Cardiac muscle cell (in vitro differentiated cells and primary cell): ENCODE measurements at places on chromosomes 3 and 15. TPM values are rescaled to one million over a fixed set of nuclear protein-coding genes. Genes with fewer than 3 reads are reported as not detected.

GRCh38 chr15:80834906-80835305, 55.7 kb downstream of the CEMIP start:
- DNase-seq, result no peak

DNA sequence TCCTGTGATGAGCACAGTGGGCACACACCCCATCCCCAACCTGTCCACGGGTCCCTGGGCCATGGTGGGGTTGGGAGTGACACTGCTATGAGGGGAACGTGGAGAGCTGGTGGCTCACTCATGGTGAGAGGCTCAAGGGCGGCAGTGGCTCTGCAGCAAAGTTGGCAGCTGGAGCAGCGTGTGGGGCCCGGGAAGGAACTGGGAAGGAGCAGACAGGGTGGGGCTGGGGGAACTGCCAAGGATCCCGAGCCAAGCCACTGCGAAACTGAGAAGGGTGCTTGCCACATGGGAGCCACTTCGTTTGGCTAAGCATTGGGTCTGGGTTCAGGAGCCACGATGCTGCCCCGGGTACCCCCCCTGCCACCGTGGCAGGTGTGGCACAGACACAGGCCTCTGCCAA, 80.1 kb downstream of the SNRK start:
- DNase-seq, result no peak

The IGDCC3 gene
- total RNA-seq, result 41.9 and 54.6 TPM in 2 replicates

The PPP1R14D gene
- total RNA-seq, result not detected in 2 replicates

The GPR62 gene
- 0.42 and 1.1 TPM in 2 replicates for total RNA-seq

The ZNF662 gene
- total RNA-seq, result 0.14 and 0.21 TPM in 2 replicates

DNA sequence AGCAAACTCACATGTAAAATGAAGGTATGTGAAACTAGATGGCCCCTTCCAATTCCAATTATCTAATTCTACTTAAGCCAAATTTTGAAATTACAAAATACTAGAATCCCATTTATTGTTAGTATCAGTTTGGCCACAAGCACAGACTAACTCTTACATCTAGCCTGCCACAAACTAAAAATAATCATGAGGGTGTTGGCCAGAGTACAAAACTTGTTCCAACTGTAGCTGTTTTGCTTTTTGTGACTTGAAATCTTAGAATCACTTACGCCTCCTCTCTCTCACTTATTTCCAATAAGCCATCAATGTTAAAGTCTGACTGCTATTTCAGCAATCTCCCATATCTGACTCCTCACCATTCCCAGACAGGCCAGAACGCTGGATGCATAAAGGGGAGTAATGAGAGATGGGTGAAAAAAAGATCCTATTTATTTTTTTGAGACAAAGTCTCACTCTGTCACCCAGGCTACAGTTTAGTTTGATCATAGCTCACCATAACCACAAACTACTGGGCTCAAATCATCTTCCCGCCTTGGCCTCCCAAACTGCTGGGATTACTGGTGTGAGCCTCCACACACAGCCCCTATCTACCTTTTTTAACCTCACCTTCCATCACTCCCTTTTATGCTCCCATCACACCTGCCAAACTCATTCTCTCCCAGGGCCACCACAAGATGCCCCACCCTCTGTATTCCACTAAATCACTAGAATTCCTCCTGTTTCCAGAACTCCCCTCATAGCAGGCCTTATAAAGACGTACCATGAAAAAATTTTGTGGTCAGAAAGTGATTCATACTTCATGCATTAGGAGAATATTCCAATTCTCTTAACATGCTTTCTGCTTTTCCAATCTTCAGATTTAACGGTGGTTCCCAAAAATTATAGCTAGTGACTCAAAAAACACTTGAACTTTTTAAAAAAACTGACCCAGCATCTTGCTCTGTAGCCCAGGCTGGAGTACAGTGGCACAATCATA, 36.5 kb downstream of the ATOSA start:
- DNase-seq, result peak; percentile 47

GRCh38 chr3:69462022-69462825, 76.3 kb upstream of the FRMD4B start:
- no peak for DNase-seq

The PIF1 gene
- total RNA-seq, result 3.5 and 70.9 TPM in 2 replicates

DNA sequence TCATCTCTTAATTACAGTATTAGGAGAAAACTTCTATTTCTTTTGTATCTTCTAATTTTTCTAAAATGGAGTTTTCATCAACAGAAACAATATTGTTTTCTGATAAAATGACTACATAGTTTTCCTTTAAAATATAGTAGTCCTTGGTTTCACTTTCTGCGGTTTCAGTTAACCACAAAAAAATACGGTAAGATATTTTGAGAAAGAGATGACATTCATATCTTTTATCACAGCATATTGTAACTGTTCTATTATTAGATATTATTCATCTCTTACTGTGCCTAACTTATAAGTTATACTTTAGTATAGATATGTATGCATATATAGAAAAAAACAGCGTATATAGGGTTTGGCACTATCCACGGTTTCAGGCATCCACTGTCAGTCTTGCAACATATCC, 2.3 kb downstream of the B4GALT4 start:
- peak; percentile 10 for DNase-seq

GRCh38 chr3:4846543-4846942, 132.7 kb upstream of the BHLHE40 start:
- DNase-seq, result no peak

The SLC28A2 gene
- total RNA-seq, result not detected in 2 replicates

DNA sequence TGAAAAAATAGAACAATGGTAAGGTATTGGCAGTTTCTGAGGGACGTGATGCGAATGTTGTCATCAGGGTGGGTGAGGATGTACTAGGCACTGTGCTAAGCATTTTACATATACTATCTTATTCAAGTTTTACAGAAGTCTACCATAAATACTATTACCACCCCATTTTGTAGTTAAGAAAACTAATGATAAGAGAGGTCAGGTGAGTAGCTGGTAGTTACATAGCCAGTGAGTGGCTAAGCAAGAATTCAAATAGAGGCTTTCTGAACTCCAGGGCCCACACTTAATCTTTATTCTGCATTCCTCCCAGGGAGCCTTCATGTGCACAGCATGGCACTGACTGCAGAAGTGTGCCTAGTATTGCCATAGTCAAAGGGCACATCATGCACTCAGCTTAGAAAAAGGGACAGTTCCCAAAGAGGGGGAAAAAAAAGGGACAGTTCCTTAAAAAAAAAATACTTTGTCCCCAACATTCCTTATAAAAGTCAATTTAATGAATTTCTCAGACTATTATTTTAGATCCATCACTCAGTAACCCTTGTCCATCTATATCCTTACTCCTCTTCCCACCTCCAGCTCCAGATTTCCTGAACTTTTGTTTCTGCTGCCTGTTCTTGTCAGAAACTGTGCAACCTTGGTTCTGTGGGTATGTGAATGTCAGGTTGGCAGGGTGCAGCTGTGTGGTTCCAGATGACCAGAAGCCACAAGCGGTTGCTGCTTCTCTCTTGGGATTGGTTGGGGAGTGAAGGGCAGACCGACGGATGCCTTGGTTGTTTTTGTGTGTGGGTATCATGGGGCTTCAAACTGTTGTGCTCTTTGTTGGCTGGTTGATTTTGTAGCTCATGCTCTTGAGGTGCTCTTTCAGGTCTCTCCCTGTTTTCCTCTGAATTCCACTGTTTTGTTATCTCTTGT, 8.3 kb downstream of the MAPKBP1 start:
- DNase-seq, result no peak

DNA sequence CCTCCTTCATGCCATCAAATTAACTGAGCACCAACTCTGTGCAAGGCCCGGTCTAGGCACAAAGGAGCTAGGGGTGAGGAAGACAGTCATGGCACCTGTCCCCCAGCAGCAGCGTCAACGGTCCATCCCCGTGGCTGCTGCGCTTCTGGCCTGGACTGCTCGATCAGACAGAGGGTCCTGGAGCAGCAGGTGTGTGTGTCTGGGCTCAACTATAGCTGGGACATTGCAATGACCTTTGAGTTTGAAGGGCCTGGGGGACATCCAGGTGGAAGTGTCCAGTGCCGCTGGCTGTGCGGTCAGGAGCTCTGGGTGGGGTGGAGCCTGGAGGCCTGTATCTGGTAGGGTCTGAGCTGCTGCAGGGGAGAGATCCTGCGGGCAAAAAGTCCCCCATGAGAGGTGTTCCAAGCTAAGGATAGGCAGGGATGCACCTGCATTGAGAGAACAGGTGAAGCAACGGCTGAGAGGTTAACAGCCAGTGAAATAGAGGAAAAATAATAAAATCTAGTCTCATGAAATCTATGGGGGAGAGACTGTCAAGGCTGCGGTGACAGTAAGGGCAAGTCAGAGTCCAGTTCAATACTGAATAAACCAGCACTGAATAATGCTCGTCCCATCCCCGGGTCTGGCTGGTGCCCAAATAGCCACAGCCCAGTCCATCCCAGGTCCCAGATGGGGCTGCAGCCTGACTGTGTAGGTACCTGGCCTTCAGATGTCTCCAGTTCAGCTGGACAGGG, 25.4 kb upstream of the SLC41A3 start:
- no peak for DNase-seq

DNA sequence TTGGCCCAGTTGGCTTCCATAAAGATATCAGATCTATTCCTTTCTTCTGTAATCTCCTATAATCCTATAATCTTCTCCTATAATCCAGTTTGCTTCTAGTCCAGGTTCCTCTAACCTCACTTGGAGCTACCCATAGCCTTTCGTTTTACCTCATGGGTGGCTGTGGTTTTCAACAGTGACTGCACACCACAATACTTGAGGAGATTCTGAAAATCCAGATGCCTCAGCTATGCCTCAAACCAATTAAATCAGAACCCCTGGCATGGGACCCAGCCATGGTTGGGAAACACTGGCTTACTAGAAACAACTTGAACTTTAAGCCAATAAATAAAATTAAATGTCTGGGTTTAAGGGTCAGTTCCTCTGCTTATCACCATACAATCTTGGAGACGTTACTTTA, 86.1 kb upstream of the NTRK3 start:
- no peak for DNase-seq

GRCh38 chr15:73800662-73801345, 47.7 kb upstream of the INSYN1 start:
- DNase-seq, result peak; percentile 84

- no peak for DNase-seq
Observed at GRCh38 chr3:46478341-46478740, 13.6 kb upstream of the LTF start.

GRCh38 chr3:157631478-157631877, 128.3 kb upstream of the VEPH1 start:
- DNase-seq, result peak; percentile 20

- DNase-seq, result no peak
Observed at GRCh38 chr3:108806316-108806715, 16.3 kb upstream of the TRAT1 start.

GRCh38 chr3:133256787-133257483, 142.9 kb upstream of the BFSP2 start:
- DNase-seq, result no peak

GRCh38 chr3:66486202-66486601, 14.6 kb downstream of the LRIG1 start:
- no peak for DNase-seq
